Activated T-helper 9 cell treated with anti-CD3 and anti-CD28 coated beads, Interleukin-2, amount 50 U/mL, for 16 hours (primary cell): ENCODE measurements at places on chromosomes 1 and 21.

GRCh38 chr21:29867796-29868195 is 72.0 kb downstream of the GRIK1 start:
- no peak for DNase-seq

DNA sequence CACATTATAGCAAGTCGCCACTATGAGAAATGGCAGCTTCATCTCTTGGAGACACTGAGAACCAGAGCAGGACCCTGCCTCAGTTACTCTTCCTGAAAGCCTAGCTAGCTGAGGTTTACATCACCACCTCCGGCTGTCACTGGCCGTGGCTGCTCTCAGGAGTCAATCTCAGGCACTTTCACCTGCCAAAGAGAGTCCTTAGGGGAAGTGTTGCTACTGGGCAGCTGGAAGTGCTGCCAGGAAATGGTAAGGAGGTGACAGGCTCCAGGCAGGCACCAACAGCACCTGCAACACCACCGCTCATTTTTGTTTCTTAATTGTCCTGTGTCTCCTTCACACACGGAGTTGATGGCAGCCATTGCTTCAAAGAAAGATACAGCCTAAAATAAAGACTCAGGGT is 92.5 kb downstream of the DSCAM start:
- no peak for DNase-seq

DNA sequence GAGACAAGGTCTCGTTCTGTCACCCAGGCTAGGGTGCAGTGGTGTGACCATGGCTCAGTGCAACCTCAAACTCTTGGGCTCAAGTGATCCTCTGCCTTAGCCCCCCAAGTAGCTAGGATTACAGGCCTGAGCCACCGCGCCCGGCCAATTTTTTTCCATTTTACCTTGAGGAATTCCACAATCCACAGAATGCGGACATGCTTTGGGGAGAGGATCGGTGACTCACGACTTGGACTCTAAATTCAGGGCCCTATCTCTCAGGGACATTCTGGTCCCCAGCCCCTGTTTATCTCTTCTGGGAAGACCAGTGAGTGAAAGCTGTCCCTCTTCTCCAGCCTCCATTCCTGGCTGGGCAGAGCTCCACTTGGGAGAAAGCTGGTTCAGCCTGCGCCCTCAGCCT is 5.2 kb downstream of the PADI1 start:
- DNase-seq: no peak

DNA sequence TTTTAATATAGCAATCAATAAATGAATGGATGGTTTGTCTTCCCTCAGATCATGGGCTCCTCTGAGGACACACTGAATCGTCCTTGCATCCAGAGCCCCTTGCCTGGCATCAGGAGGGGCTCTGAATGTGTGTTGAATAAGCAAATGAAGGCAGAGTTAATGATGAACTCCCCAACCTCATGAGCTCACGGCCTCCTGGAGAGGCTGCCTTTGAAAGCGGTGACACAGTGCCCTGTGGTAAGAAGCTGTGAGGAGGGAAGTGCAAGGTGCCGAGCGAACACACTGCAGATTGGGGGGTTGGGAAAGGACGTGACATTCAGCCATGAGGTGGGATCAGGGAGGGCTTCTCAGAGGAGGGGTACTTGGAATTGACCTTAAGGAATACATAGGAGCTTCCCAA is 3.2 kb upstream of the PARS2 start:
- no peak for DNase-seq

DNA sequence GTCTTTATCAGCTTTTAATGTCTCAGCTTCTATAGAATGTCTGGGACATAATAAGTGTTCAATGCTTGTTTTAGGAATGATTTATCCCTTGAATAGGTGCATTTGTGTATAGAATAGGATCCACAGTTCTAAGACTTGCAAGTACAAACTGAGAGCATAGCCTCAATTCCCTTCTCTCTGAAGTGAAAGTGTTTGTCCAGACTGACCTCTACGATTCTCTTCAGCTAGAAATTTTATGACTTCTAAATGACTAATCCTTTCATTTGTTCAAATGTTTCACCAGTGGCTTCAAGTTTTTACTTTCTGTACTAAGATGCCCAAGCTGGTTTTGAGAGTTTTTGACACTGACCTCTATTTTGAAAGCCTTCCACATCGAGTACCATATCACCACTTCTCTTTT is 608.2 kb upstream of the ADGRL4 start:
- no peak for DNase-seq

DNA sequence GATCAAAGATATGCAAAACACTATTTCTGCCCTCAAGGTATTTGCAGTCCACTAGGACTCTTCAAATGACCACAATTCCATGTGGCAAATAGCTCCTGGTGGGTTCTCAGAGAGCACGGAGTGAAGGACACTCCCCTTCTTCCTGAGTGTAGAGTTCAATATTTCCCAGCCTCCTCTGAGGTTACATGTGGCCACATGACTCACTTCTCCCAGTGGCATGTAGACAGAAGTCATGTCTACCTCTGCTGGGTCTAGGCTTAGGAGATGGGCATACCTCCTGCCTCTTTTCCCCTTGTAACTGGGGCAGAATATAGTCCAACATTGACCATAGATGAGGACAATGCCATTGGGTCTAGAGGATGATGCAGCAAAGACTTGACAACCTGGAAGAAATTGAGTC is 191.4 kb downstream of the MIS18A start:
- DNase-seq: no peak

GRCh38 chr1:213998785-213999184 is 11.0 kb downstream of the PROX1 start:
- no peak for DNase-seq

GRCh38 chr1:91176250-91176649 is 154.4 kb upstream of the ZNF644 start:
- DNase-seq: no peak

GRCh38 chr1:3372317-3372716 is 82.1 kb upstream of the ARHGEF16 start:
- DNase-seq: no peak

GRCh38 chr1:12126781-12127180 is 40.0 kb upstream of the TNFRSF1B start:
- DNase-seq: no peak

GRCh38 chr1:27554759-27555699 is 48.9 kb downstream of the AHDC1 start:
- DNase-seq: no peak

DNA sequence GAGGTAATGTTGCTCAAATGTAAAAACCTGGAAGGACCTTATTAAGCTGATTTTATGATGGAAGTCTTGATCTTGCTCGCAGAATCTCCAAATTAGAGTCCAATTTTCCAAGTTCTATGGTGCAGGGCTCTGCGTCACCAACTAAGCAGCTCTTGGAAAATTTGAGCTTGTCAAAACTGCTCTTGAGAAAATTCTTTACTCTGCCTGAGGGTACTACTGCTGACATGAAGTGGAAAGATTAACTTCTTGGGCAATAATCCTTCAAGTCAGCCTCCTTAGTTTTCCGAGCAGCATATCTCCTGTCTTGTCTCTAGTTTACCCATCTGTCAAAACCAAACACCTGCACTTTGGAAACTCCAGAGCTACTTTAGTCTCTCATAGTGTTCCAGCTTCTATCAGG is 293.7 kb downstream of the KCTD3 start:
- DNase-seq: no peak

- DNase-seq: no peak
These were observed 82.3 kb downstream of the PGM1 start for GRCh38 chr1:63675420-63675931.

DNA sequence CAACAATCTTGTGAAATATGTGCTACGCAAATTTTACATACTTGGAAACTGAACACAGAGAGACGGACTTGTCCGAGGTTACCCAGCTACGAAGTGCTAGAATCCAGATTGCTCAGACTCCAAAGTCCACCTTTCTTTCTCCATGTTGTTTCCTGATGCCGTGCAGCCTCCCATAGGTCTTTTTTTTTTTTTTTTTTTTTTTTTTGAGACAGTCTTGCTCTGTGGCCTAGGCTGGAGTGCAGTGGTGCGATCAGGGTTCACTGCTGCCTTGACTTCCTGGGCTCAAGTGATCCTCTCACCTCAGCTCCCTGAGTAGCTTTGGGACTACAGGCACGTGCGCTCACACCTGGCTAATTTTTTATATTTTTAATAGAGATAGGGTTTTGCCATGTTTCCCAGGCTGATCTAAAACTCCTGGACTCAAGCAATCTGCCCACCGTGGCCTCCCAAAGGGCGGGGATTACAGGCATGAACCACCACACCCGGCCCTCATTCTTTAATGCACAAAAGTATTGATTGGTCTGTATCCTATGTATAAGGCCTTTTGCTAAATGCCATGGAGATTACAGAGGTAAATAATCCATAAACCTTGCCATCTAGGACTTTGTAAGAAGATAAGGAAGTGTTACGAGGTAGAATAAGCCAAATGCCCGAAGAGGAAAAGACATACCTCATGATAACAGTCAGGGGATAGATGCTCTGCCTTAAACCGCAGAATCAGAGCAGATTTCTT is 92.8 kb downstream of the C1orf21 start:
- no peak for DNase-seq

- DNase-seq: peak; percentile 6
These were observed 13.0 kb downstream of the CHIT1 start for GRCh38 chr1:203216274-203217138.

GRCh38 chr21:25385911-25386474 is 221.3 kb downstream of the MRPL39 start:
- DNase-seq: no peak

GRCh38 chr1:172109359-172109758 is 268.1 kb downstream of the DNM3 start:
- DNase-seq: no peak

GRCh38 chr1:17957588-17958267 is 149.9 kb upstream of the IGSF21 start:
- DNase-seq: no peak

- DNase-seq: no peak
These were observed 248.0 kb downstream of the RHOU start for GRCh38 chr1:228983231-228983660.

- no peak for DNase-seq
These were observed 57.4 kb upstream of the PRRC2C start for GRCh38 chr1:171427852-171428471.

DNA sequence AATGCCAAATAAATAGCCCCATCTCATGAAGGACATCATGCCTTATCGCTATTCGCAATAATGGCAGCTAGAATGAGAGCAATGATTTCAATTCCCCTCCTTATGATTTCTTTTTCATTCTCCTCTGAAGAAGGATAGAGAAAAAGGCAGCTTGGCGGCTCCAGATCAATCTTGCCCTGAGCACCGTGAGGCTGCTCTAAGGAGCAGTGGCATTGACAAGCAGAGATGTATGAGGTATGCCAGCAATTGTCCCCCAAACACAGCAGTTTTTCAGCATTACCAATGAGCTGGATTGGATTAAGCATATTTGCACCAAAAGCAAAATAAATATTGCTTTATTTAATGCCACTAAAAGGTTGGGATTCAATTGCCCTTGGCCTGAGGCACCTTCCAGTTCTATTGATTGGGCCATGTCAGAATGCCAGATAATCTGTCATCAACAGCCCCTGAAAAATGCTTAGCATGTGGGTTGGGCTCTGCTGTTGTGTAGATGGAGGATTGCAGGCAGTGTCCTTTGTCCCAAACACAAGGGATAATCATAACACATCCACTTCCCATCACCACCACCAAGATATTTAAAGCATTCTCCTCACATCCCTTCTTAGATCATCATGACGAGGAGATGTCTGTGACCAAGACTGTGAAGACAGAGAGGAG is 135.7 kb downstream of the BEND5 start:
- no peak for DNase-seq

- DNase-seq: no peak
These were observed 63.6 kb upstream of the TNFSF18 start for GRCh38 chr1:173114346-173114745.

DNA sequence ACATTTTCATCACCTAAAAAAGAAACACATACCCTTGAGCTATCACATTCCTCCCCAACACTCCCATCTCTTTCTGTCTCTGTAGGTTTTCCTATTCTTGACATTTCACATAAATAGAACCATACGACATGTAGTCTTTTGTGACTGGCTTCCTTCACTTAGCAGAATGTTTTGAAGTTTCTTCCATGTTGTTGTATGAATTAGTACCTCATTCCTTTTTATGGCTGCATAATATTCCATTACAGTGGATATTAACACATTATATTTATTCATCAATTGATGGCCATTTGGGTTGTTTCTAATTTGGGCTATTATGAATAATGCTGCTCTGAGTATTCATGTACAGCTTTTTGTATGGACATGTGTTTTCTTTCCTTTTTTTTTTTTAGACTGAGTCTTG is 11.8 kb downstream of the WDTC1 start:
- no peak for DNase-seq

- no peak for DNase-seq
These were observed 124.0 kb downstream of the DMRTB1 start for GRCh38 chr1:53583021-53583867.

DNA sequence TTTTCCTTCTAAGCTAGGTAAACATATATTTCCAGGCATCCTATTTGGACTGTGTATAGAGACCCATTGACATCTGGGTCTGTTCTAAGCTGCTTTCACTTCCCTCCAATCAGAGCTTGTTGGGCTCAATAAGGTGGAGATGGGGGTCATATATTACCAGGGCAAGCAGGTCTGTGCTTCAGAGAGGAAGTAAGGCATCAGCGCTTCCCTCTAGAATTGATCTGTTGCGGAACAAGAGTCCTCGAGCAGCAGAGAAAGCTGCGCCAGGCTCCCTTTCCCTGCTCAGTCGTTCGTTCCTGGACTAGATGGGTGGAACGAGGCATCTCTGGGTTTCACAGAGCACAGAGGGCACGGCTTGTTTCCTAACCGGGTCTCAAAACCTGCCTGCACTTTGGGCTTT is 63.5 kb downstream of the DISC1 start:
- no peak for DNase-seq
